ENCODE measurements at places on chromosomes 1 and 21.

DNA sequence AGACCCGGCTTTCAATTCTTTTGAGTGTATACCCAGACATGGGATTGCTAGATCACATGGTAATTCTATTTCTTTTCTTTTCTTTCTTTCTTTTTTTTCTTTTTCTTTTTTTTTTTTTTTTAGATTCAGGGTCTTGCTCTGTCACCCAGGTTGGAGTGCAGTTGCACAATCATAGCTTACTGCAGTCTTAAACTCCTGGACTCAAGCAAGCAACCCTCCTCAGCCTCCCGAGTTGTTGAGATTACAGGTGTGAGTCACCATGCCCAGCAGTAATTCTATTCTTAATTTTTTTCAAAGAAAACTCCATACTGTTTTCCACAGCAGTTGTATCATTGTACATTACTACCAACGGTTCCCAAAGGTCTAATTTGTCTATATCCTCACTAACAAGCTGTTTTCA lies 13.5 kb upstream of the RNF186 start:
- no peak for DNase-seq

GRCh38 chr1:94862718-94863117 lies 42.6 kb downstream of the SLC44A3 start:
- DNase-seq, result no peak

DNA sequence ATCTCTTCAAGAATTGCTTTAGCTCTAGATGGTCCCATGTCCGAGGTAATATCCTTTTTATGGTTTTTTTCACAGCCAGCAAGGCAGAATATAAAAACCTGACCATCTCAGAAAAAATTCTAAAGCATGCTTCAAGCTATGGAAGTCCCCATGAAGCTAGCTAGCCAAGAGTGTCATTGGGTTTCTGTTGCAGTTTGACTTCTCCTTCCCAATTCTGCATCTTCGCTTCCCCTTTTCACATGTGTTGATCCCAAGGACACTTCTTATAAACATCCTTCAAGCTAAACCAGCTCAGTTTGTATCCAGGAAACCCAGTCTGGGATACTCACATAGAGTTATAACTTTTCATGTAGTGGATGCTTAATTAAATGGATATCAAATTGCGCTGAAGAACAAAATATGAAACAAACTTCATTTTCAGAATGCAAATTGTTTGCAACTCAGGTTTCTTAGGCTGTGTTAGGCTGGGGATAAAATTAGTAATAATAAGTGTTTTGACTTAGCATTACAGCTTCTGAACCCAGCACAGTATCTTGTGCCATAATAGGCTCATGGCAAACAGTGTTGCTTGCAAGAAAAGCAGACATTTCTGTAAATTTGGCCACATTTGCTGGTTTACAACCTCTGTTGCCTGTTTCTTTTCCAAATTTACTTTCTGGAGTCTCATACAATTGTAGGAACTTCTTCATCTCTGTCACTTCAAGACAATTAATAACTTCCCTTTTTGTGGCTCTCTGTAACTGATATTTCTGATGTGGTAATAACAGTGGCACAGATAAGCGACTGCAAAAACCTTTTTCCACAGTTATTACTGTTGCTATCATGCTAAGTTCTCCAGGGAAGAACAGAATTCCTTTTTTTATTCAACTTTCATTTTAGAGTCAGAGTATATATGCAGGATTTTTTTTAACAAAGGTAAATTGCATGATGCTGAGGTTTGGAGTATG lies 53.2 kb downstream of the NCAM2 start:
- no peak for DNase-seq

DNA sequence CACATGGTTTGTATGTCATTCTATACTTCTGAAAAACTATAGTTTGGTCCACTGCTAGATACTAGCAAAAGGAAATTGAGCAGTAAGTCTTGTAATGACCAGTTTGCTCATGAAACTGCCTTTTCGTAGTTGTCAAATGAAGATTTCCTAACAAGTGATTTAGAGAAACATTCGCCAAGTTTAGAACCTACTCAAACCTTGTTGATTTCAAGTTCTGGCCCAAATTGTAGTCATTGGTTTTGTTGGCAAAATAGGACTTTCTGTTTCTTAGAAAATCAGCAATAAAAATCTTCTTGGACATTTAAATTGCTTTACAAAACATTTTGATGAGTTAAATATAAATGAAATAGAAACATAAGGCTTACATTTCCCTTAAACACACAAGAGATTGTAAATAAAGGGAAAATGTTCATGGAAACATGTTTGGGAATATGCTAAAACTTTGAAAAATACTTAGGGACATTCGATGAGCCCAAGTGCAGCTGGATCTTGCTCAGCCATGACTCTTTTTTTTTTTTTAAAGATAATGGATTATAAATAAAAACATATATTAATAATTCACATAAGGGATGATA lies 178.5 kb upstream of the LYPLAL1 start:
- DNase-seq, result no peak

DNA sequence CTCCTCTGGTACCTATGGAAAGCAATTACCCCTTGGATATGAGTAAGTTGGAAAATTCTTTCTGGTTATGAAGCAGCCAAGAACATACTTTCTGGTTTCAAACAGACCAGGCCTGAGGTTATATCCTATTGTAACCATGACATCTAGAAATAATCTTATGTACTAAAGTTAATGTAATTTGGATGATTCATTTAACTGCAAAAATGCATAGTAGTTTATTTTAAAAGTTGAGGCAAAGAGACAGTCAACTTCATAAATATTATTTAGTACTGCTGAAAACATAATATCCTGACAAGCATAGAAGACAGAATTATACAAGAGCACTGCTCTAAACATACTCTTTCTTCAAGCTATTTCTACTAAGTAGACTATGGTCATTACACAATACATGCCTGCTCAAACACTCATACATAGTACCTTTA lies 25.5 kb downstream of the ODF2L start:
- DNase-seq, result no peak

- DNase-seq, result no peak
Observed at GRCh38 chr1:230612651-230613050, 29.6 kb upstream of the COG2 start.

DNA sequence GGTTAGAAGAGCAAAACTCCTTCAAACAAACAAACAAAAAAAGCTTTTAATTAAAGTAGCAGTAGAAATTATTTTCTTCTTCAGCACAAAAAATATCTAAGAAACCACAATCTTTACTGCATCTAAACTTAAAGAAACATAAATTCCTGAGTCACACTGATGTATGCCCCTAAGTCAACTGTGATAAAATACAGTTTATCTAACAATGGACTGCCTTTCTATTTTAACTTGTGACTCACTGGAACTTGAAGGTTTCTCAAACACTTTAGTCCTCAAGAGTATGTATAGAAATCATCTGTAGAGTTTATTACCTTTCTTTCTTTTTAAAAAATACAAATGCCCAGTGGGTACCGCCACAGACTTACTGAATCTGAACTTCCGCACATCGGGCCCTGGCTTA lies 86.2 kb downstream of the LBR start:
- no peak for DNase-seq

GRCh38 chr1:17434016-17434415 lies 5.5 kb downstream of the RCC2 start:
- DNase-seq, result no peak

- DNase-seq, result no peak
Observed at GRCh38 chr1:157272729-157273524, 134.7 kb upstream of the ETV3 start.

GRCh38 chr1:177487481-177487880 lies 316.7 kb downstream of the BRINP2 start:
- DNase-seq, result no peak

DNA sequence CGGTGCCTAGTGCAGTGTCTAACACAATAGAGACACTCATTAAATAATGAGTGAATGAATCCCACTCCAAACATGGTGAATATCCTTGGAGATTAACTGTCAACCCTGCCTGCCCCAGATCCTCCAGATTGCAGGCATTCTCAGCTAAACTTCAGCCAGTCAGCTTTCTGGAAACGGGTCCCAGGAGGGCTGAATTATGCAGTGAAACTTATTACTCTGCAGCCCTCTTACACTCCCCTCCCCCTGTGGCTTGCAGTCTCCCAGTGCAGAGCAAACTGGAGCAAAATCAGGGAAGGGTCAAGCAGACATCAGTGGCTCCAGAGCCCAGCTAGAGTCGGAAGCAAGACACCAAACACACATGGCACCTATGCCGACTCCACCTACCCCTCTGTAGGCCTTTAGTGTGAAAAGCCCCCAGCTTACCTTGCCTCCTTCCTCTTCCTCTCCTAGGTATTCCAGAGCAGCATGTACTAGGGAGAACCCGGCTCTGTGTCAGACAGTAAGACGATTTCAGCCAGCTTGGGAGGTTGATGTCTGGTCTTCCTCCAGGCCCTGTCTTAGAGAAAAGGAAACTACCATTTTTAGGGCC lies 6.5 kb upstream of the RGS16 start:
- DNase-seq, result no peak

GRCh38 chr1:155522069-155522468 lies 40.5 kb downstream of the ASH1L start:
- DNase-seq, result no peak

DNA sequence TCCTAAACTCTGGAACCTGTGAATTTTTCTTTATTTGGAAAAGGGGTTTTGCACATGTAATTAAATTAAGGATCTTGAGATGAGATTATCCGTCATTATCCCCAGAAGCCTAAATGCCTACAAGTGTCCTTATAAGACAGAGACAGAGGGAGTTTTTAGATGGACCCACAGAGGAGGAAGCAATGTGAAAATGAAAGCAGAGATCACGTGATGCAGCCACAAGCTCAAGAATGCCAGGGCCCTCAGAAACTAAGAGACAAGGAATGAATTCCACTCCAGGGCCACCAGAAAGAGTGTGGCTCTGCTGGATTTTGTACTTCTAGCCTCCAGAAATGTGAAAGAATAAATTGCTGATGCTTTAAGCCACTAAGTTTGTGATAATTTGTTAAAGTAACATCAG lies 183.6 kb upstream of the UBE2U start:
- no peak for DNase-seq

Data from stimulated activated CD4-positive, alpha-beta T cell treated with anti-CD3 and anti-CD28 coated beads, Interleukin-1b, Interleukin-23, amount 100 ng/mL, for 24 hours (primary cell).